ENCODE measurements at places on chromosomes 12 and 14.

GRCh38 chr12:129304529-129304928, 451.3 kb downstream of the GLT1D1 start:
- DNase-seq: no peak

- DNase-seq: no peak
Measured at GRCh38 chr14:58776516-58776915, 138.8 kb downstream of the DACT1 start.

GRCh38 chr12:64530566-64530965, 78.6 kb downstream of the TBK1 start:
- DNase-seq: no peak

DNA sequence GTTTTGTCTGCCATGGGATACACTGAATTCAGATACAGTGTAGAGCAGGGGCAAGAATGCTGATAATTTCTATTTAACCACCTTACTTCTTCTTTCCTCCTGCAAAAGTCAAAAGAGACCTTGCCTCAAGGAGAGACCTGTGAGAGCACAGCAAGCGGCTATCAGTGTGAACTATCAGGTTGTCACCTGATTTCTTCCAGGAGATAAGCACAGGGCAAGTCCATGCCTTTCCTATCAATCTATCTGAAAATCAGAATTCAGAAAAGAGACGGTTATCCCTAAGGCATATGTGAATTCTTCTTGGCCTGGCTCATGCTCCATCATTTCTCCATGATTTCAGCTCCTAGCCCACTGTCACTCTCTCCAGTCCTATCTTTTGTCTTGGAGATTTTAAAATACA, 128.9 kb upstream of the CCND2 start:
- DNase-seq: no peak
